Hippocampal formation (tissue), 2 donors: ENCODE measurements at places on chromosomes 6 and 20.

DNA sequence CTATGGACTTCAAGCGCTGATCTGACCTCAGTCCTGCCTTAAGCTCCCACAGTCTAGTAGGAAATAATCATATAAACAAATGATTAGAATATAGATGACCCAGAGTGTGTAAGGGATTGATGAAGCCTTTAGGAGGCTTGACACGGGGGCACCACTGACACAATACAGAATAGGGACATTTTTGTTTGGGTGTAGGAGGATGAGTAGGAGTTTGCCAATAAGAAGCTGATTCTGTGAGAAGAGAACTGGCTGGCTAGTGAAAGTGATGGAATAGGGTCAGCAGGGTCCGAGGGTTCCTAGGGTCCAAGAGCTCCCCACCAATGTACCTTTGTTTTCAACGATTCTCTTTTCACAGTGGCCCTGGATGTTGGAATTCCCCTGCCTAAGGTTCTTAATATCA lies 7.1 kb upstream of the BPIFB4 start:
- no peak for DNase-seq

DNA sequence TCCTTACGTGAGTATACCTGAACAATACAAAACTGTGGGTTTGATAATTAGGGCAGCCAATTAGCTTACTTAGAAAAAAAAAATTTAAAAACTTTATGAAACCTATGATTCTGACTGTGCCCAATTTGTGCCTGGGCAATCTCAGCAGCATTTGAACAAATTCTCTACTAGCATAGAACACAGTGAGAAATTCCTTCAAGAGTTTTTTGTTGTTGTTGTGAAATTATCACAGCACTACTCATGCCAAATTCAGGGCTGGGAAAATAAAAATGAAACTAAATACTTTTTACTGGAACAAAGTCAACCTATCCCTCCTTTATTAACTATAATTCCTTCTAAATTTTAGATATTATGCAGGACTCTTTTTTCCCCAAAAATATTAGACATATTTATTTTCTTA lies 42.9 kb downstream of the POU3F2 start:
- DNase-seq = no peak

- no peak for DNase-seq
These were observed 84.4 kb downstream of the UNC5CL start for GRCh38 chr6:40954446-40955177.

- DNase-seq = no peak
These were observed 16.6 kb upstream of the FBXO9 start for GRCh38 chr6:53048431-53049195.

DNA sequence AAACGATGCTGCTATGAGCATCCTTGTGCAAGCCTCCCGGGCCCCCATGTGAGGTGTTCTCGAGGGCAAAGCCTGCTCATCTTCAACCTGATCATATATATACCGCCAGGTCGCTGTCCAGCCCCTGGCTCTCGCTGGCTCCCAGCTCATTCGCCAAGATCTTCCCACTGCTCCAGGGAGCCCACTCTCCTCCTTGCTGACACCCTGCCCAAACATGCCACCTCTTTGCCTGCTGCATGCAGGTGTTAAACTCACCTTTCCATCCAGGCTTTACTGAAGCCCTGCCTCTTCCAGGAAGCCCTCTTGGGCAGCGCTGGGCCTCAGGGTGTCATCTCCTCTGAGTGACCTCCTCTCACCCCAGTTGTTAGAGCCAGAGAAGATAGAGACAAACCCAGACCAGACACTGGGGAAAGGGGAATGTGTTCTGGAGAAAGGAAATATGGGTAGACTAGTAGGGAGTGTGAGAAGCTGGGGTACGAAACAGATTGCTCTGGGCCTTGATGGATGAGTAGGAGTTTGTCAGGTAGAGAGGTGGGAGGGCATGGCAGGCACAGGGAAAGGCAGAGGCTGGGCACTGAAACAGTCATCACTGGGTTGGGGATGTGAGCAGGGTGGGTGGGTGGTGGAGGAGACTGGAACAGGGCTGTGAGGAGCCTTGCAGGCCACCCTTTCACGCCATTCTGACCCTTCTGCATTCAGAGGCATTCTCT lies 1.2 kb upstream of the DLGAP4 start:
- no peak for DNase-seq

DNA sequence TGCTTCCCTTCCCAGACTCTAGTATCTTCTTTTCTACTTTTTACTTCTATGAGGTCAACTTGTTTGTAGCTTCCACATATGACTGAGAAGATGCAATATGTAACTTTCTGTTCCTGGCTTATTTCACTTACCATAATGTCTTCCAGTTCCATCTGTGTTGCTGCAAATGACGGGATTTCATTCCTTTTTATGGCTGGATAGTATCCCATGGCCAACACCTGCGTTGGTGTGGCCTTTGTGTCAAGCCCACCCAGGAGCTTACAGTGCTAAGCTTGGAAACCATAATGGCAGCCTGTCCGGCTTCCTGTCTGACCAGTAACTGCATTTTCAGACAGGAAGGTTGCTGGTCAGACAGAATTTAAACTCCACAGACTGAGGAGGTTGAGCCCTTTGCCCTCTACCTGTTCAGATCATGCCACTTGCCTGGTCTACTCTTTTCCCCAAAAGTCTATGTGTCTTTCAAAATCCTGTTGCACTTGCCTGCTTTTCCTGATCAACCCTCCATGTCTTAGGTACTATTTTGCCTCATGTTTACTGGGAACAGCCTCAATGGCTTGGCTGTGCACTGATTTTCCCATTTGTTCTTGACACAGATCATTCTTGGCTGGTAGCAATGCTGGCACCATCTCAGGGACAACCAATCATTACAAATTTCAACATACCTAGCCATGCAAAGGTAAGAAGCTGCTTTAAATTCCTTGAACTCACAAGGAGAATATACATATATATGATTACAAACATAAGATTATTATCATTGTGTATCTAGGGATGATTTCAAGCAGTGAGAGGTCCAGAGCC lies 114.3 kb upstream of the PLEKHG1 start:
- no peak for DNase-seq
